ENCODE measurements at places on chromosomes 1 and 21. TPM values are rescaled to one million over a fixed set of nuclear protein-coding genes. Genes with fewer than 3 reads are reported as not detected.

TMEM200B gene
- polyA plus RNA-seq = 16.1 TPM

DNA sequence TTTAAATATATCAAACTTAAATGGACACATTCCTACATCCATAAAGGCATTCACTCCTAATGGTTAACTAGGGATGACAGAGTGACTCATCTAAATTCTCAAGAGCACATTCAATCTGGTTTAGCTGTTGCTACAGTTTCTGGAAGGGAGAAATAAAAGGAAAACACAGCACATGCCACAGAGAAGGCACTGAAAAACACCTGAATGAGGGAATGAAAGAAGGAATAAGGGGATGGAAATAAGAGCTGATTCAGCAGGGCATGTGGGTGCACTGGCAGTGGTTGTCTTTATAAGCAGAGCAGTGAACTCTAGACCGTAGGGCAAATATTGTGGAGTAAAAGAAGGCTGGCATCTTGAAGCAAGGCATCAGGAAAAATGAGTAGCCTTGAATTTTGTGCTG lies 79.3 kb downstream of the LHX4 start:
- DNase-seq = no peak

GRCh38 chr1:194698908-194699318 lies 1512.5 kb upstream of the B3GALT2 start:
- no peak for DNase-seq

ERG gene
- polyA plus RNA-seq = 20.7 TPM

DNA sequence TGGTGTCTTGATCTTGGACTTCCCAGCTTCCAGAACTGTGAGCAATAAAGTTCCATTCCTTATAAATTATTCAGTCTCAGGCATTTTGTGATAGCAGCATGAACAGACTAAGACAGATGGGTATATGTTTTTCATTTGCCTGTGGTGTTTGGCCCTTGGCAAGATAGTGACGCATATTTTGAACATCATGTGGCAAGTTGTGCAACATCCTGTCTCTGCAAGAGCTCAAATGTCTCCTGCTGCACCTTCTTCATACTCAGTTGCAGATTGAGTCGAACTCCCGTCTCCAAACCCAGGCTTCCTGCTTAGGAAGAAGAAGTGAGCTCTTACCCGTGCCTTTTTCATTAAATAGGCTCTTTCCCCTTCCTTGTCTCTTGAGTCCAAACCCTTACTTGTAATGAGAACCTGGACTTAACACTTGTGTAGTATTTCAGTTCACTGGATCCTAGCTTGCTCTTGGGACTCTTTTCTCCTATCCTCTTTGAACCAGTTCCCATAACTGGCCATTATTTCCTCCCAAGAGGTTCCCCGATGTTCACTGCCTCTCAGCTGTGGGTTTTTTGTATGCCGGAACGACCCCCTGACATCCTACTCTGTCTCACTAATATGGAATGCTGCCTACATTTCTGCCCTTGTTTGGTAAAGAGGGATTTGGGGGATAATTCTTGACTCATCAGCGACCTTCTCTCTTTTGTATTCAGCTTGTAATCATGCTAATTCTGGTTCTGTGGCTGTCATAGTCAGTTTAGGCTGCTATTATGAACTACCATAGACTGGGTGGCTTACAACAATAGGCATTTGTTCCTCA lies 125.0 kb upstream of the KCNK2 start:
- DNase-seq = no peak

DNA sequence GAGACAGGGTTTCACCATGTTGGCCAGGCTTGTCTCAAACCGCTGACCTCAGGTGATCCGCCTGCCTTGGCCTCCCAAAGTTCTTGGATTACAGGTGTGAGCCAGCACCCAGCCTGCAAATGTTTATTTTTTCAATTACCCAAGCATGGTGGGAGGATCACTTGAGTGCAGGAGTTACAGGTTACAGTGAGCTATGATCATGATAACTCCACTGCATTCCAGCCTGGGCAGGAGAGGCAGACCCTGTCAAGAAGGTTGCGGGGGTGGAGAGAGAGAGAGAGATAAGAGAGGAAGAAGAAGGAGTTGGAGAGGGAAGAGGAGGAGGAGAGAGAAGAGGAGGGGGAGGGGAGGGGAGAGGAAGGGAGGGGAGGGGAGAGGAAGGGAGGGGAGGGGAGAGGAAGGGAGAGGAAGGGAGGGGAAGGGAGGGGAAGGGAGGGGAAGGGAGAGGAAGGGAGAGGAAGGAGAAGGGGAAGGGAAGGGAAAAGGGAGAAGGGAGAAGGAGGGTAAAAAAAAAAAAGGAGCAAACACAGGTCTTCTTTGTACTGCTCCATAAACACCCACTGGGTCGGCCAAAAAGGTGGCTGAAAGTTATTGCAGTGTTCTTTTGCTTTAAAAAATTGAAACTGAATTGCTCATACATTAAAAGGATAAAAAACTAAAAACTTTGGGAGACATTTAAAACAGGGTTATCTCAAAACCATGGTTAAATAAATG lies 5.8 kb upstream of the SLC9C2 start:
- no peak for DNase-seq

GRCh38 chr1:48794816-48795215 lies 18.1 kb upstream of the BEND5 start:
- no peak for DNase-seq

ADAMTS4 gene
- polyA plus RNA-seq = 0.60 TPM

- no peak for DNase-seq
Observed at GRCh38 chr21:35942211-35943144, 117.8 kb downstream of the SETD4 start.

GRCh38 chr1:178683291-178683690 lies 41.8 kb upstream of the RALGPS2 start:
- DNase-seq = no peak

DNA sequence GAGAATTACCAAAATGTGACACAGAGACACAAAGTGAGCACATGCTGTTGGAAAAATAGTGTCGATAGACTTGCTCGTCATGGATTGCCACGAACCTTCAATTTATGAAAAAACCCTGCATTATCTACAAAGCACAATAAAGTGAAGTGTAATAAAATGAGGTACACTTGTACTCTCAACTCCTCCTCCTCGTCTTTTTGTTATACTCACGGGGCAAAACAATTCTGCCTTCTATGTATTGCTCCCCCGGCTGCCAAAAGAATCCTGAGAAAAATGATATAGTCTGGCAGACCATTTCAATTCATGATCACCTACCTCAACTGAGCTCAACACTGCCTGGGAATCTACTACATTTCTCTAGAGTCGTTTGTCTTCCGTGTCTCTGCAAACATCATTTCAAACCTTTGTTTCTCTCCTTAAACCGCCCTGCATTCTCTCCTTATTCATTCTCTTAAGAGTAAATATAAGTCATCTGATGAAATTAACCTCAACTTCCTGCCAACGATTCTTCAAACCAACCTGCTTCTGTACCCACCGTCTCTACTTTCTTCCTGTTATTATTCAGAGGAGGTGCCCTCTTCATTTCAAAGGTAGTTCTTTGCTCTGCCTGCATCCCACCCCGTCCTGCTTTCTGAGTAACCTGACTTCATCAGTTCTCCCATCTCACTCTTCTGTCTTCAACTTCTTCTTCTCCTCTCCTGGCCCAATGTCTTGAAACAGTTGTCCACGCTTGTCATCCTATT lies 12.9 kb upstream of the IL19 start:
- no peak for DNase-seq

DNA sequence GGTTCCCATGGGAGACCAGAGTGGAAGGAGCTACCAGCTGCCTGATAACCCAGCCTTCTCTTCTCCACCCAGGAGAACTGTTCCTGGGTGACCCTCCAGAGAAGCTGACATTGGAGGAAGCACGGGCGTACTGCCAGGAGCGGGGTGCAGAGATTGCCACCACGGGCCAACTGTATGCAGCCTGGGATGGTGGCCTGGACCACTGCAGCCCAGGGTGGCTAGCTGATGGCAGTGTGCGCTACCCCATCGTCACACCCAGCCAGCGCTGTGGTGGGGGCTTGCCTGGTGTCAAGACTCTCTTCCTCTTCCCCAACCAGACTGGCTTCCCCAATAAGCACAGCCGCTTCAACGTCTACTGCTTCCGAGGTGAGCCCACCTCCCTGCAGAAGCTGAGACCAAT lies 6.6 kb downstream of the BCAN start:
- DNase-seq = no peak

CD2 gene
- polyA plus RNA-seq = 0.10 TPM

CD1D gene
- polyA plus RNA-seq = 7.6 TPM
